ENCODE measurements at places on chromosomes 7 and 10.

- DNase-seq = no peak
These were observed 16.4 kb downstream of the ITPRIP start for GRCh38 chr10:104321725-104322415.

GRCh38 chr10:299969-300368, 164.7 kb downstream of the ZMYND11 start:
- no peak for DNase-seq

DNA sequence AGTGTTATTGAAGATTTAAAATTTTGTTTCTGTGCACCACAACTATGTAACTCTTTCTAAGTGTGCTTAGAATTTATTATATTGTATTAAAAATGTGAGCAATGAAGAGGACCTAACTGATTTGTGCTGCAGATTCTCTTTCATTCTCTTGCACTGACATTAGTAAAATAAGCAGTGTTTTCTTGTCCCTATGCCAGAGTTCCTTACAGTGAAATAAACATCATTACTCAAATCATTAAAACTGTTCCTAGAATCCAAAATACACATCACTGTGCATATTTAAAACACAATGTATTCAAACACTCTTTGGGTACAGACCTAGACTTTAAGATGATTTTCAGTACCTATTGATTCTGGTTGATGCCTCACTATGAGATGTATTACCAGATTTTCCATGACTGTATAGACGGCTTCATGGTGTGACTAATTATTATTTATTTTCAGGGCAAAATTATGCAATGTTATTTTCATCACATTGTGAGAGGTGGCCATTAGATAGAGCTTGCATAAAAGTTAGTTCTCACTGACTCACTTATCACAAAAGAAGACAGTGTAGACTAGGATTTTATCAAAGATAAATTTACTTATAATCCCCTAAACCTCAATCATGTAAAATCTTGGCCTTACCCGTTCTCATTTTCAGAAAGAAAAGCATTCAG, 93.4 kb downstream of the PTPRZ1 start:
- no peak for DNase-seq

DNA sequence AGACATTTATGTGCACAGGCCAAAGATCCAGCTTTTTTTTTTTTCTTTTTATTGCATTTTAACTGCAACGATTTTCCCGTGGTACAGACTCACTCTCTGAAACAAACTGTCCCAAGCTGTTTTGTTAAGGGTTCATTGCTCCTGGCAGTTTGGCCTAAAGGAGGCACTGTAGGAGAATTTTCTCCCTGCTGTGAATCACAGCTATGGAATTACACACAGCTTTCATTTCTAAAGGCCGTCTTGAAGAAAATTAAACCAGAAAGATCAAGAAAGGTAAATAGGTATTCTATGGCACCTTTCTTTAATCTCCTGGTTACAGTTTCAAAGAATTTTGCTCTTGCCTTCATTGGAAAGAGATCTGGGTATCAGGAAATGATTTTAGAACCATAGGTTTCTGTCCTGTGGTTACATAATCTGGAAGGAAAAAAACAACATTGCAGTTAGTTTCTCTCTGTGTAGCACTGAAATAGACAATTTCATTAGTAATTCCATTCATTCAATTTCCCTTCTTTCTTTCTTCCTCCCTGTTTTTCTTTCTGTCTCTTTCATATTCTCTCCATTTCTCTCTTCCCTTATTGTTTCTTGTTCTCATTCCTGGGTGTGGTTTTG, 51.2 kb downstream of the PDK4 start:
- no peak for DNase-seq

GRCh38 chr7:86991093-86991769, 68.2 kb downstream of the ELAPOR2 start:
- DNase-seq = no peak

DNA sequence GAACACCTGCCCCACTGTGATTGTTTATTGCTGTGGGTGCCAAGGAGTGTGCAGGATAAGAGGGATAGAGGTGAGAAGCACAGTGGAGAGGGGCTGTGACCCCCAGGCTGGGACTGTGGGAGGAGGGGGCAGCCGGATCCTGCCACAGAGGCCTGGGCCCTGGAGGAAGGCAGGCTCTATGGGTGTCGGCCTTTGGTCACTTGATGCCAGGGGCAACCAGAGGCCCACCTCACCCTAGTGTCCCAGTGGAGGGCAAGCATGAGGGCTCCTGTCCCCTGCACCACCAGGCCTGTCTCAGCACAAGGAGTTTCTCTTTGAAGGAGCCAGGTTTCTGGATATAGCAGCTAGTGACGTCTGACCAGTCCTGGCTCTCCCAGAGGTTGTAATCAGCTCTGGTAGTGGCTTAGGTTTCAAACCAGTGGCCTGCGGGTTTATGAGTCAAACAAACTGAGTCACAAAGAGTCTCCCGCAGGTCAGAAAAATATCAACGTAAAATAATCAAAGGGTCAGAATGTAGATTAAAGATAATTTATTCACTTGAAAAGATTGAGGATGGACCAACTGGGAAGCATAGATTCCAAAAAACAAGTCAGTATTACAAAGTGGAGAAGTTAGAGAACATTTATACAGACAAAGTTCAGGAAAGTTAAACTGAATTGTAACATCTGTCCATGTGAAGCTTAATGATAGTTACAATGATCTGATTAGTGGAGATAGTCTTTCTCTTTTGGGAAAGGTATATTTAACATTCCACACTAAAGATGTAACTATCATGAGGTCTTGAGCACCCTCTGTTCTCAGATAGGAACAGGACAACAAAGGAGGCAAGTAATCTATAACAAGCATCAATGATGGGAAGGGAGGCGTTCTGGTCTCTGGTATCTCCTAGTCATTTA, 37.2 kb upstream of the ZNF488 start:
- DNase-seq = no peak

DNA sequence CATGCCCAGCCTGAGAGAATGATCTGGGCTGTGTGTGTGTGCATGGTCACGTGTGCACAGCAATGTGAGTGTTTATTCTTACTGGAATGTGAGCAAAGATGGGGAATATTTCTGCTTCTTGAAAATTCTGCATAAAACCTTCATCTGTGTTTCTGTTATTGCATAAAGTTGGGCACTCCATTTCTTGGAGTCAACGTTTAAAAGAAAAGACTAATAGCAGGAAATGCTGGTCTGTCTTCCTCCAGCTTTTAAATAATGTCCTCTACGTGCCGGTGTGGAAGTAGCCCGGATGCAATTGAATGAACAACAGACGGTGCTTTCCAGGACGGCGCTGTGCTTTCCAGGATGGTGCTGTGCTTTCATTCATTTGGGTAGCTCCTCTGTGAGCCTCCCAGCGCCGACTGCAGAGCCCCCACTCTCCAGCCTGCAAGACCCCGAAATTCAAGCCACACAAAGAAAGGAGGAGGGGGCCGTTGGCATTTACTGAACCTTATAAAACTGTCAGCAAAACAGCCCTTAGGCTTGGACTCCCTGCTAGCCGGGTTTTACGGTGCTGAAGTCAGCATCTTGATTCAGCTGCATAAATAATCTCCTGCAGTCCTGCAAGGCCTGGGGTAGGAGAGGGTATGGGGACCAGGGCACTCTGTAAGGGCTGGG, 158.2 kb upstream of the PRKCQ start:
- no peak for DNase-seq

DNA sequence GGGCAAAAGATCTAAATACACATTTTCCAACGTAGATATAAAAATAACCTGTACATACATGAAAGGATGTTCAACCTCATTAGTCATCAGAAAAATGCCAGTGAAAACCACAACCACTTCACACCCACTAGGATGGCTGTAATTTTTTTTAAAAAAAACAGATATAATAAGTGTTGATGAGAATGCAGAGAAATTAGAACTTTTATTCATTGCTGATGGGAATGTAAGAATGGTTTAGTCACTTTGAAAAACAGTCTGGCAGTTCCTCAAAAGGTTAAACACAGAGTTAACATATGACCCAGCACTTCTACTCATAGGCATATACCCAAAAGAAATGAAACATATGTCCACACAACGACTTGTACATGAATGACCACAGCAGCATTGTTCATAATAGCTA, 32.3 kb upstream of the PRKCQ start:
- DNase-seq = no peak

DNA sequence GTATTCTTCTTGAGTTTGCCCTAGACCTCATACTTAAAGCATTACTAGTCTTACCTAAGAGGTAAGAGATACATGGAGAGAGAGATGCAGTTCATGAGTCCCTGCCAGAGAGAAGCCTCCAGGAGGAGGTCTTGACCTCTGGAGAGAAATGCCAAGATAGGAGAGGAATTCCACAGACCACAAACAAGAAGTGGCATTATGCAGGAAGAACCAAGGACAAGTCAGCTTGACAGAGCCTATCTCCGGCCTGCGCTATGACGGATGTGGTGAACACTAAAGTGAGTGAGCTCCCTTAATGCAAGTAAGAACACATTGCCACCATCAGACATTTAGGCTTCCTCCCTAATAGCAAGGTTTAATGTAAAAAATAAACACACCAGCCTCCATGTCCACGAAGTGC, 27.9 kb upstream of the COL1A2 start:
- DNase-seq = no peak

DNA sequence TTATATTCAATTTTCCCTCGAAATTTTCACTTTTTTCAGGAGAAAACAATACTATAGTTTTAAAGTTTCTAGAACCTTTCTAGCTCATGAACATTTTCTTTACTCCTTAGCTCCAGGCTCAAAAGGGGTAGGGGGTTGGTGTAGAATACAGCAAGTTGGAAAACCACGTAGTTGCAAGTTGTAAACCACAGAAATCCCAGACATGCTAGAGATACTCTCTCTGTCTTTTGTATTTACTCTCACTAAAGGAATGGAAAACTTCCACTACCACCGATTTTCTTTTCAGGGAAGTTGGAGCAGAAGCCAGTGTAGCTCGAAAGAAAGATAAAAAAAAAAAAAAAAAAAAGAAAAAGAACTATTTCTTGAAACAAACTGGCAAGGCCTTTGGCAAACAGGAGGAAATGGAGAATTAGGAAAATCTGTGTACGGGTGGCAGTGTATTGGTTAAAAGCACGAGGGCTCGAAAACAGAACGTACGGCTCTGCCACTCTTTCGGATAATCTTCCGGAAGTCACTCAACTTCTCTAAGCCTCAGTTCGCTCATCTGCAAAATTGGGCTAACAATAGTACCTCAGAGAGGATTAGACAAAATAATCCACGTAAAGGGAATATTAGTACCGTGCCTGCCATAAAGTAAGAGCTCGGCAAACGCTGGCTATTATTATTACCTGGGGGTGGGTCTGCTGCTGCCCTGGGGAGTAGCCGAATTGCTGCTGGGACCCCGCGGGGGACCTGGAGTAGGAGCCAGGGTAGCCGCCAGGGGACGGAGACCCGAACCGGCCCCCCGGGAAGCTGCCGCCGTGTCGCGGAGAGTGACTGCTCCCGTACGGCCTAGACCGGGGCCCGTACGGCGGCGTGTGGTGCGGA, 628 bp downstream of the MPLKIP start:
- DNase-seq = no peak

- DNase-seq = no peak
These were observed 90.8 kb downstream of the SNX13 start for GRCh38 chr7:17849504-17849903.

DNA sequence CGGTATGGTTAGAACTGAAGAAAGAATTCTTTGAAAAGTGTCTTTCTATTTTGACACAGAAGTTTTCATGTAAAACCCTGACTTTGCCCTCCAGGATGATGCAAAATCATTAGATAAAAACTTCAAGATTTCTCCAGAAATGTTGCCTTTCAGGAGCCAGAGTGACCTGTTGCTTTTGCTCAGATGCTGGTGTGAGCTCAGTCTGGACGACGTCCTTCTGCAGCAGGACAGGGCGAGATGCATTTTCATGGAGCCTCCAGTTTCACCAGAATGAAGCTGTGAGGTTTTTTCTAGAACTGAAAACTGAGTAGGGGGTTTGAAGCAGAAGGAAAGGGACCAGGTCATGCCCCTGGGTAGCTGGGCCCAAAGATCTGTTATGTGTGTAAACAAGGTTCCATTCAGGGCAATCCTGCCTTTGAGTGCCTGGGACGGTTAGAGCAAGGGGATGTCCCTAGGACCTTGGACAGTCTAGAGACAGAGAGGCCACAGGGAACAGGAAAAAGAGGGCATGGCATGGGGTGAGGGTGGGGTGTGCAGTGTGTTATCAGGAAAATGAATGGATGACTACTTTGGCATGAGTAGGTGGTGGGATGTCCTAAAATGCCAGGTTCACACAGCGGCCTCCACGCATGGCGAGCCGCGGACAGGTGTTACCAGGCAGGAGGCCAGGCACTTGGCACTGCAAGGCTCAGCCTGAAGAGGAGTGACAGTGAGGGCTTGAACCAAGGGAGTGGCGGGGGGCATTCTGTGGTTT, 356.3 kb downstream of the CXCL12 start:
- no peak for DNase-seq

GRCh38 chr10:110348336-110348735, 43.6 kb upstream of the SMNDC1 start:
- no peak for DNase-seq

DNA sequence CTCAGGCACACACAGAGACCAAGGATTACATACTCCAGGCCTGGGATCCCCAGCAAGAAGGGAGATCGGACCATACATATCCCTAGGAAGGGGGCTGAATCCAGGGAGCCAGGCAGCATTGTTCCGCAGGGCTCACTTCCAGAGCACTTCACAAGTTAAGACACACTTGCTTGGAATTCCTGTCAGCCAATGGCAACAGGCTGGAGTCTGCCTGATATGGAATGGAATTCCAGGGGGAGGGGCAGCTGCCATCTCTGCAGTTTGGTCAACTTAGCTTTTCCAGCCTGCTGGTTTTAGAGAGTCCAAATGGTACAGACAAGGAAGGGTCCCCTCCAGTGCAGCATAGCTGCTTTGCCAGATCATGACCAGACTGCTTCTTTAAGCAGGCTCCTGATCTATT, 290.0 kb upstream of the GLI3 start:
- no peak for DNase-seq

- DNase-seq = no peak
These were observed 305.5 kb downstream of the C7orf25 start for GRCh38 chr7:42606193-42606905.

GRCh38 chr10:62554632-62555199, 180.5 kb downstream of the ZNF365 start:
- peak; percentile 4 for DNase-seq

All from activated gamma-delta T cell treated with Interleukin-2 at 50 U/mL for 16 hours (primary cell).